SHP77 (cell line): ENCODE measurements at places on chromosomes 16 and 17.

DNA sequence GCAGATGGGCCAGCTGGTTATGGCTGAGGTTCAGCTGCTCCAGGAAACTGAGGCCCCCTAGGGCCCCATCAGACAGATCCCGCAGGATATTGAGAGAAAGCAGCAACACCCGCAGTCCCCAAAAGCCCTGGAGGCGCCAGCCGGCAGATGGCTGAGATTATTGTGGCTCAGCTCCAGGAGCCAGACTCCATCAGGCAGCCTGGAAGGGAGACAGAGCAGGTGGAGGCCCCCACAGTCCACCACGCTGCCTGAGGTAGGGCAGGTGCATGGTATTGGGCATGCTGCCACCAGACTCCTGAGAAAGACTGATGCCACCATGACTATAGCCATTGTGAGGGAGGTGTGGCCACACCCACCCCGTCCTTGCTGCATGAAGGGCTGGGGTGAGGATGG lies 9.5 kb upstream of the TMEM101 start:
- peak; percentile 90 for DNase-seq

DNA sequence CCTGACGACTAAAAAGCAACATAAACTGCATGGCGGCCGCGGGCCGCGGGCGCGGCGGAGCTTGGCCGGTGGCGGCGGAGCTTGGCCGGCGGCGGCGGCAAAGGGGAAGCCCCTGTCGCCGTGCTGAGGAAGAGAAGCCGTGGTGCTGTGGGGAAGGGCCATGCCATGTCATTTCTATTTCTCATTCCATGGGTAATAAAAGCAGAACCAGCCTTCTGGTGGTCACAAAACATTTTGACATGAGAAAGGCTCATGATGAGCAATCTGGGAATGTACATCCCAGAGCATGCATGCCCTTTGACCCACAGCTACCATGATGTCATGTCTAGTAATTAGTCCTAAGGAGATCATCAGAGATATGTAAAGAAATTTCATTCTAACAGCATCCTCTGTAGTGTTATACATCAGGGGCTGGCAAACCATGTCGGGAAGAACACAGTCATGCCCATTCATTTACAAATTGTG lies 23.9 kb upstream of the HEATR6 start:
- no peak for DNase-seq

GRCh38 chr16:81107511-81107910 lies 11.3 kb upstream of the GCSH start:
- no peak for DNase-seq

GRCh38 chr17:31584438-31585279 lies 193.2 kb downstream of the RAB11FIP4 start:
- DNase-seq: no peak

GRCh38 chr17:17081304-17081940 lies 39.2 kb downstream of the MPRIP start:
- no peak for DNase-seq

GRCh38 chr16:17914168-17914567 lies 422.4 kb downstream of the NPIPA8 start:
- DNase-seq: no peak

DNA sequence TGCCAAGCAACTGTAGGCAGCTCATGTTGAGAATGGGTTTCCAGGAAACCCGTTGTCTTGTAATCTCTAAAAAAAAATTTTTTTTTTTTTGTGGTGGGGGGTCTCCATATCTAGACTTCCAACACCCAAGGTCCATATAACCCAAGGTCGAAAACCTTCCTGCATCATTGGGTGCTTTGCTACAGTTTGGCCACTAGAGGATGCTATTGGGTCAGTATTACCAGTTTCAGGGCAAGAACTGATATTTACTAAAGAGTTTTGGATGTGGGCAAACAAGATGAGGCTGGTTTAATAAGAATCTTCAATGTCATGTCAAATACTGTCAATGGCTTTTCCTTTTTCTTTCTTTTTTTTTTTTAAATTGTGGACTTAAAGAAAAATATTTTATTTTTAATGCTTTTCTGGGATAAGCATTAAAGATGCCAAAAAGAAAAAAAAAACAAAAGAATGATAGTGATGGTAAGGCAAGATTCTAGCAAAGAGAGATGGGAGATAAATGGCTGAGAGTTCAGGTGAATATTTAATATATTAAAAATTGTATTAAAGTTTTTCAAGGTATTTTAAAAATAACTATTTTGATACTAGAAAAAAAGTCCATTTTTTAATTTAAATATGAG lies 62.2 kb downstream of the DHRS7C start:
- DNase-seq: peak; percentile 52

GRCh38 chr17:27326585-27326984 lies 32.7 kb downstream of the WSB1 start:
- no peak for DNase-seq

- DNase-seq: no peak
Observed at GRCh38 chr16:50884066-50884860, 142.4 kb downstream of the CYLD start.

GRCh38 chr16:25134166-25134700 lies 22.7 kb downstream of the LCMT1 start:
- no peak for DNase-seq

DNA sequence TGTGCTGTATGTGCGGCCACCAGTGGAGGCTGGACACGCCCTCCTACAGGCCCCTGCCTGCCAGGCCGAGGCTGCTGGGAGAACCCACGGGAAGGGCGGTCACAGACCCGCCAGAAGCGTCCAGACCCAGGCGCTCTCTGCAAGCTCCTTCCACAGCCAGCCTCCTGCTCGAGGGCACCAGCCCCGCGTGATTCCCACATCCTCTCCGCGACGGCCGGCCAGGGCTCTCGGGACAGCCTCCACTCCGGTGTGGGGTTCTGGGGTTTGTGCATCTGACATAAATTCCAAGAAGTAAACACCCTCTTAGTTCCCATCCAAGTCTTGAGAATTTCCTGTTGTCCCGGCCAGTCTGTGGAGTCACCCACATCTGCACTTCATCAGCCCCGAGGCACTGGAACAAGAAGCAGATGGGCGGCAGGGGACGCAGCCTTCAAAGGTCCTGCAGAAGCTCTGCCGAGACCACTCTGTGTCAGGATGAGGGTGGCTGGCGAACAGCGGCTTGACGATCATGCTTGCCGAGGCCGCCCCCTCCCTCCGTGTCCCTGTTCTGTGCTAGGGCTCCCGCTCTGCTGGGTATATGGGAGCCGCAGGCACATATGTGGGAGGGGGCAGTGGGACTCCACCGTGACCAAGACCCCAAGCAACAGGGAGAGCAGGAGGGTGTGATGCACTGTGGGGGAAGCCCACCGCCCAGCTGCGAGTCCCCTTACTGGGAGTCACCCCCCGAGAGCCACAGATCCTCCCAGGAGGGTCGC lies 2.4 kb upstream of the TMEM204 start:
- no peak for DNase-seq

GRCh38 chr16:48596326-48596725 lies 13.7 kb downstream of the N4BP1 start:
- DNase-seq: no peak

GRCh38 chr16:66845080-66845410 lies 831 bp downstream of the CA7 start:
- no peak for DNase-seq

- no peak for DNase-seq
Observed at GRCh38 chr17:17539591-17539990, 43.4 kb upstream of the RASD1 start.

GRCh38 chr16:12794486-12795387 lies 8.9 kb downstream of the CPPED1 start:
- DNase-seq: no peak

DNA sequence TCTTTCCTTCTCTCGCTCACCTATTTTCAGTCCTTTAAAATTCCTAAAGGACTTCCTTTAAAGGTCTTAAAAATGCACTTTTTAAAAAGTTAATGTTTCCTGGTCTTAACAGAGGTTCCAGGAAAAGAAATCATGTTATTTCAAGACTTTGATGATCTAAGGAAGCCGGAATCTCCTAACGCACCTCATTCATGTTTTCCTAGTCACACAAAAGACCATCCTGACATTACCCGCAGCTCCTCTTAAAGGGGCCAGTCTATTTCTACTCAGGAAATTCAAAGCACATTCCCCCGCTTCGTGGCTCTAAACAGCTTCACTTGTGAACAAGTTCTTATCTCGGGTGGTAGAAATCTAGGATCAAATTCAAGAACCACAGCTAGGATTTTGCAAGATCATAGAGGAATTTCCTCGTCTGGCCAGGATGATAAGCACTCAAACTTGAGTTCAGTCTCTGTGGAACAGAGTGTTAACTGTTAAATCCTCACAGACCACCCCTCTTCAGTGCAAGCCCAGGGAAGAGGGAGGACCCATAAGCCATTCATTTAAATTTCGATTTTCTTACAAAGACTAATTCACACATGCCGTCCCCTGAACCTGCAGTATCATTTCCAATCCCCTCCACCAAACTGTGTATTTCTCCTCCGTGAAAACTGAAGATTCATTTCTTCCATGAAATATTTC lies 137.1 kb upstream of the AXIN2 start:
- no peak for DNase-seq

- no peak for DNase-seq
Observed at GRCh38 chr17:5714993-5715392, 130.7 kb upstream of the NLRP1 start.

GRCh38 chr17:3636908-3637373 lies 381 bp downstream of the CTNS start:
- peak; percentile 18 for DNase-seq

GRCh38 chr17:3447625-3448024 lies 14.0 kb upstream of the OR1E2 start:
- DNase-seq: peak; percentile 1

DNA sequence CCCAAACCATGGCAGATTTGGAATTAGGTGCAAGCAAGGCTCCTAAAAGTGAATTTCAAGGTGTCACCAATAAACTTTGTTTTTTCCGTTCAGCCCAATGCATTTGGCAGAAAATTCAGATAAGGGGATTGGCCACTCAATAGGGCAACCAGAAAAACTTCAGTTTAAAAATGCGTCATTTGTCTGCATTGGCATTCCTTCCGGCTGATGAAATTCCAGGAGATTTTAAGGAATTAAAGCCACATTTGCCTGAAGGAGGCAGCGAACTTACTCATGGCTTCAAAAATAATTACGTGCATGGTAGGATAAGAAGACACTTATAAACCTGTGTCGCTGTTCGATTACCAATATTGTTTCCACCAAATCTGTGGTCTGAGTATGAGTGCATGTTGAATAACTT lies 151.9 kb downstream of the SALL1 start:
- DNase-seq: no peak

- no peak for DNase-seq
Observed at GRCh38 chr17:42522798-42523278, 13.2 kb upstream of the NAGLU start.

DNA sequence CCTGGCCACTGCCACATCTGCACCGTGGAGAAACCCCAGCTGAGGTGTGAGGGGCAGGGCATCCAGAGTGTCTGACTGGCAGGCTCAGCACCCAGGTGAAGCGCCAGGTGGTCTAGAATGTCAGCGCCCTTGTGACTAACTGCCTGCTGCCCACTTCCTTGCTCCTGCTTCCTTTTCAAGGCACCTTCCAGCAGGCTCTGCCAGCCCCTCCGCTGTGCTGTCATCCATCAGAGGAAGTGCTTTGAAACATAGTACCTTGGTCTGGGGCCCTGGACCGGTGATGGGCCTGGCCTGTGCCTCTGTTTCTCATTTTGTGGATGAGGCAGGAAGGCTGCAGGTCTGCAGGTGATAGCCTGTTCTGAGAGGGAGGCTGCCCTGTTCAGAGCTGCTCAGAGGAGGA lies 5.5 kb downstream of the SPNS2 start:
- DNase-seq: no peak

DNA sequence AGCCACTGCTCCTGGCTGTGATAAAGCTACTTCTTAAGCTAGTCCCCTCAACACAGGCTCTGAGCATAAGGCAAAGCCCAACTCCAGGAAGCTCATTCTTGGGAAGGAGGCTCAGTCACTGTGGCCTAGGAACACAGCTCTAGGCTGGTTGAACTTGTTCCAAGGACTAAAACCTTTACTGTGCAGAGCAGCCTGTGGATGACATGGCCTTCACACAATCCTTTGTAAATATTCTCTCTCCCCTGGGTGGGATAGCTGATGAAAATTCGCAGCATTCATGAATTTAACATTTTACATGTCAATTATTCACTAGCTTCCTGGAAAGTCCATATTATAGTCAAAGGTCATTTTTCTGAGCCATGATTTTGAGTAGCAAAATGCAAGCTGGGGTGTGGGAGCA lies 28.9 kb downstream of the BEAN1 start:
- no peak for DNase-seq

DNA sequence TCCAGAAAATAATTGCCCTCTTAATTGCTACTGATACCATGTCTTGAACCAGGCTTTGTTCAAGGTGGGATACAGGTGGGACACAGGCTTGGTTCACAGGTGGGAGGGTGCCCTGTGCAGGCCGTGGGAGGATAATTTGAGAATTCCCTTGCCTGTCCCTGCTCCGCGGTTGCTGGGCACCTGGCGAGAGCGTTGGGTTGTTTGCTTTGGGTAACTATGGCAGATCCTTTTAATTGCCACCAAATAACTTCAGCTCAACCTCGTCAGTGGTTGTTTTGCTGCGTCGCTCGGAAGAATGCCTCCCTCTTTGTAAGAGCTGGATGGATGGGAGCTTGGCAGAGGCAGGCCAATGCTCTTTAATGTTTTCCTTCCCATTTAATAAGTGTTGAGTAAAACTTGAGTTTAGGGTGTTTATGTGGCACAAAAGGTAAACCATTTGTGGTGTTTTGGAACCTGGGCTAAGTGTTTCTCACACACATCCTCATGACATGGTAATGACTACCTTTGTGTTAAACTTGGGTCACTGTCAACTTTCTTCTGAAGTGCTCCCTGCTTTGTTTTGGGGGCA lies 202.5 kb downstream of the MSI2 start:
- peak; percentile 53 for DNase-seq
